ENCODE measurements at places on chromosomes 7 and 10.
A peak's percentile ranks its signal among the peaks of the same experiment; 100 is the strongest.

DNA sequence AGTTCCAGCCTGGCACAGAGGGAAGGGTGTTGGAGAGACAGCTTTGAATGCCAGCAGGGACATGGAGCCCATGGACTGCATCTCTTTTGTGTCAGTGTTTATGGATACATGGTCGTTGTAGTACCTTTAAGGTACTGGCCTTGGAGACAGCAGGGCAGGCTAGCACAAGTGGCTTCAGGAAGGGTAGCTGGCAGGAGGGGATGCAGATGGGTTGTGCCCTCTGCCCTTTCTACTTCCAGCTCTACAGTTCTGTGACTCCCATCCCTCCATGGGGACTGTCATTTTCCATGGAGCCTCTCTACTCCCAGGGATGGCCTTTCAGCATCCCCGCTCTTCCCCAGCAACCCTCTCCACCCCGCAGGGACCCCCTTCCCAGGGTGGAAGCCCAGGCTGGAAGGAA lies 25.1 kb downstream of the POLL start:
- DNase-seq, result no peak

DNA sequence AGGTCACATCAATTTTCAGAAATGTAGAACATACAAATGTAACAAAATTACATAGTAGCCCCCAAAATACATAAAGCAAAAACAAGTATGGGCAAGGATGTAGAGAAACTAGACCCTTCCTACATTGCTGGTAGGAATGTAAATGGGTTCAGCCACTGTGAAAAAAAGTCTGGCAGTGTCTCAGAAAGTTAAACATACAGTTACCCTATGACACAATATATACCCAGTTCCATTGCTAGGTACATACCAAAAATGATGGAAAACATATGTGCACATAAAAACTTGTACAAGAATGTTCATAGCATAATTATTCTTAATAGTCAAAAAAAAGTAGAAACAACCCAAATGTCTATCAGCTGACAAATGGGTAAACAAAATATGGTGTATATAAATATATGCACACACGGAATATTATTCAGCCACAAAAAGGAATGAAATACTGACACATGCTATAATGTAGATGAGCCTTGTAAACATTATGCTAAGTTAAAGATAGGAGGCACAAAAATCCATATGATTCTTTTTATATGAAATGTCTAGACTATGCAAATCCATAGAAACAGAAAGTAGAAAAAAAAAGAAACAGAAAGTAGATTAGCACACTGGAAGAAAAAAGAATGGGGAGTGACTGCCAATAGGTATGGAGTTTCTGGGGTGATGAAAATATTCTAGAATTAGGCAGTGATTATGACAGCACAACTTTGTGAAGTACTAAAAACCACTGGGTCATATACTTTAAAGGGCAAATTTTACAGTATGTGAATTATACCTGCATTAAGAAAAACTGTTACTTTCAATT lies 13.5 kb downstream of the HERPUD2 start:
- no peak for DNase-seq

GRCh38 chr7:141704741-141705140 lies 2.8 kb upstream of the DENND11 start:
- no peak for DNase-seq

- no peak for DNase-seq
Measured at GRCh38 chr10:118562851-118563250, 32.6 kb downstream of the PRLHR start.

- peak; percentile 47 for DNase-seq
Measured at GRCh38 chr7:1234881-1235500, 2.3 kb downstream of the UNCX start.

GRCh38 chr7:76352193-76352592 lies 6.6 kb downstream of the YWHAG start:
- DNase-seq, result no peak

DNA sequence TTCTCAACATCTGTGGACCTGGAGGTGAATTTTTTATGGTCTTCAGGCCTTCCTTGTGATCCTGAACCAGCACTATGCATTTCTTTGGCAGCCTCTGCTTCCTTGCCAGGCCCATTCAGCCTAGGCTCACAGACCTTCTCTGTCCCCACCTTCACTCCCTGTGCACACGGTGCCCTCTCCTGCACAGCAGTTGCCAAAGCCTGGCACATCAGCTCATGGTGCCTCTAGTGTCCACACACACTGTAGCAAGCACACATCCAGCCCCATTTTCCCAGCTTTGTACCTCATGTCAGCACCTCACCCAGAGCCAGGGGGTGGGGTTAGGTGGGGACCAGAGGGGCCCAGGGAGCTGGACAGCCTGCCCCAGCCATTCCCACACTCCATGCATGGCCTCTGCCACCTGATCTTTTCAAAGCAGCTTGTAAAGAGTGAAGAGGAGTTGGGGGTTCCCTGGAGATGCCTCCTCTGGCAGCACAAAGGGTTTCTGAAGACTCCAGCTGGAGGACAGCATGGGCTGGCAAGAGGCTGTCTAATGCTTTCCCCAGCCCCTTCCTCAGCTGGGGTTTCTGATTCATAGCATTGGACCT lies 57.9 kb upstream of the TMEM72 start:
- peak; percentile 48 for DNase-seq

DNA sequence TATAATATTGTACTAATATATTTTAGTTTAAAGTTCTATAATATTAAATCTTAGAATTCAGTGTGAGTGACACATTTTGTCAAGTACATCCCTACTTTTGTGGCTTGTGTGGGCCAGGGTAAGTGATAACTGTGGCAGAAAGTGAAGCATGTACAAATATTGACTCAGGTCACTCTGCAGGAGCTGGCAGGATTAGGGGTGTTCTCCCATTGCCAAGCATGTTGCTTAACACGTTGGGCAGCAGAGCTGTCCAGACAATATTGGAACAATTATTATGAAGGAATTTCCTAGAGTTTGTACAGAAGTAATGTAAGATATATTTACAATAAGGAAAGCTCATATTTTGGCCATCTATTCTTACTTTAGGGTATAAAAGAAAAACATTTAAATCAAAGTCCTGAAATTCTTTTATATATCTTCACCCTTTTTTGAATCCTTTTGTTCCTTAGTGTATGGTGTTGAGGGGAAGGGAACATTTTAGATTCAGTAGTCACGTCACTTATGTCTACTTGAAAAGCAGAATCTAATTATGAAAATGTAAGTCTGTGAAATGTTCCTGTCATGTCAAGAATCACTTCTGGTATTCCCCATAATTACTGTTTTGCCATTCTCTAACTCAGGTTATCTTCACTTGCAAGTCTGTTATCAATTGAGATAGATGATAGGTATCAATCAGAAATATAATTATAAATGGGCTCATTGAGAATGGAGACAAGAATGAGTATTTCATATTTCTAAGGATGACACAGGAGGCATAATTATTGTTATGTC lies 4.0 kb downstream of the HDAC9 start:
- DNase-seq, result no peak

- peak; percentile 50 for DNase-seq
Measured at GRCh38 chr7:157477550-157478212, 140.9 kb downstream of the DNAJB6 start.

- DNase-seq, result no peak
Measured at GRCh38 chr10:72186258-72186981, 29.4 kb upstream of the ANAPC16 start.

DNA sequence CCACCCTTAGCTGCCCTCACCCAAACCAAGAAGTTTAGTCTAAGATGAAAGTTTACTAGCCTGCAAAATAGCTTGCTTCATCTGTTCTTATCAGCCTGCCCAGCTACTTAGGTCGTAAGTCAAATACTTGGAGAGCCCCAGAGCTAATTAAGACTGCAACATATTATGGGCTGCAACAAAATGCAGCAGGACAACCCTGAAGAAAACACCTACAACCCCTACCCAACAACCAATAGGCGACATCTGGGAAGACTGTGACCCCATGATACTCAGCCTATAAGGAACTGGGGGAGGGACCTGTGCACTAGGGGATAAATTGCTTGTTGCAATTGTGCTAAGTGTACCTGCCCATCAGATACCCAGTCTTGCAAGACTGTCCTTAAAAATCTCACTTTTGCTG lies 64.1 kb downstream of the LYZL2 start:
- DNase-seq, result no peak

DNA sequence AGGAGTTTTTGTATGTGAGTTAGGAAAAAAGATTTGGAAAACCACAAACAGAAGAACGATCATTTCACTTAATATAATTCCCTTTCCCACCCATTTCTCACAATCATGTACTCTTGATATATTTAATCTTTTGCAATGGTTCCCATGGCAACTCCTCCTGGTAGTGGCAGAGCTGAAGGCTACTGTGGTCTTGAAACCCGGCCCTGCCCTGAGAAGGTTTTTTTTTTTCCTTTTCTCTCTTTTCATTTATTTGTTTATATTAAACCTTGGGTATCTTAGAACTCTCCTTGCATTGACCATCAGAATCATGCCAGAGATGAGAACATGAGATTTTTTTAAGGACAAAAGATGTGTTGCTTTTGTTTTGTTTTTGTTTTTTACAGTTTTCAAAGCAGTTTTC lies 566.1 kb upstream of the NRP1 start:
- no peak for DNase-seq

DNA sequence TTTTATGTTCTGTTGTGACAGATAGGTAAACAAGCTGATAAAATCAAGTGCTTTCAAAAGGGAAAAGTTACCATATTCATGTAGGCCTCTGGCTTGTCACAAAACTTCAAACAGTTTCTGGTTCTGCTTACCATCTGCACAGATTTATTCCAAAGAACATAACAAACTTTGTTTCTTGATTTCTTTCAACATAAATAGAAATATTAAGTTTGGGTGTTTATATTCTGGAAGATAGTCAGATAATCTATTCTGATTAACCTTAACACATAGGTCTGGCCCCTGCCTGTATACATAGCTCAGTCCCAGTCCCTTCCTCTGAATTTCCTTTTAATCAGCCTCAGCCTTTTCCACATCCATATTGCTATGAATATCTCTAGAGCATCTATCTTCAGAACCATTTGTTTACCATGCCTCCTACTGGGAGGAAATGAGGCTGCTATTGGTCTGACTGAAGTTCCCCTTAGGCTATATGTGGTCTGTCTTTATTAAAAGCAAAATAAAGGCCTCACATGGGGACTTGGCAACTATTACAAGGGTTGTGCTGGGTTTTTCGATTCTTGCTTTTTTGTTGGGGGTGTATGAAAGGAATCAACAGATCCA lies 319.0 kb downstream of the HPSE2 start:
- no peak for DNase-seq

DNA sequence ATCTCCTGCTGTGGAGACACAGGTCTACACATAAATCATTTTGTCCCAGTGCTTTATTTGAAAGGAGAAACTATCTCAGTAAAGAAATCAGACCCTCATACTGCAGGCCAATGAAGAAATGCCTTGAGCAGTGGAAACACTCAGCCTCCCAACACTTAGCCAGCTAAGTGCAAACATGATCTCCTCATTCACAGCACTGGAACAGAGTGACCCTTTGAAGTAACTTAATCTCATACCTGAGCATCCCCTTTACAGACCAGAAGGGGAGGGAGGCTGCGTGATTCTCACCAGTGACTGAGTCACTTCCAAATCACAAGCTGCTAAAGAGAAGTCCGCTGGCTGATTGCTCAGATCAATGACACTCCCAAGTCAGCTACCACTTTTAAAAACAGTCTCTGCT lies 4.5 kb downstream of the CHST15 start:
- no peak for DNase-seq

- DNase-seq, result no peak
Measured at GRCh38 chr10:31765541-31765940, 163.1 kb downstream of the ARHGAP12 start.

GRCh38 chr10:91536111-91536510 lies 96.8 kb downstream of the PPP1R3C start:
- DNase-seq, result no peak

- DNase-seq, result no peak
Measured at GRCh38 chr10:132647424-132647823, 109.8 kb downstream of the INPP5A start.

- no peak for DNase-seq
Measured at GRCh38 chr7:158549176-158549615, 38.4 kb downstream of the PTPRN2 start.

- no peak for DNase-seq
Measured at GRCh38 chr10:96222441-96222840, 48.9 kb downstream of the BLNK start.

DNA sequence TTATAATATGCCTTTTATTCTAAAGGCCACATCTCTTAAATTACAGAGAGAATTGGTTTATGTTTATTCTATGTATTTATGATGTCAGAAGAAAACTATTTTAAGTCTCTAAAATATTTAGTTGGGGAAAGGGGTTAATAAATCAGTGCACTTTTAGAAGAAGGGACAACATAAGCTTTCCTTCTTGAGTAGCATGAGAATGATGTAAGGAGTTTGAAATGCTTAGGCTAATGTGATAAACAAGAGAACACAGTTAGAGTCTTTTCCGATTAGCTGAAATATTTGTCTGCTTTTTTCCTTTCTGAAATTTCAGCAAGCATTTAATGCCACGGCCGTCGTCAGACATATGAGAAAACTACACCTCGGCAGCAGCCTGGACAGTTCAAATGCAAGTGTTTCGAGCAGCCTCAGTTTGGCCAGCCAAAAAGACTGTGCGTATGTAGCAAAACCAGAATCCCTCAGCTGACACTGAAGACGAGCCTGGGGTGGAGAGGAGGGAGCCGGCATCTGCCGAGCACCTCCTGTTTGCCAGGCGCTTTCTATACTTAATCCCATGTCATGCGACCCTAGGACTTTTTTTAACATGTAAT lies 176.2 kb downstream of the CCDC3 start:
- no peak for DNase-seq

- no peak for DNase-seq
Measured at GRCh38 chr10:100377830-100378229, 30.8 kb downstream of the SCD start.

All from RPMI8226 (cell line).